ENCODE measurements at places on chromosomes 5 and 9.

DNA sequence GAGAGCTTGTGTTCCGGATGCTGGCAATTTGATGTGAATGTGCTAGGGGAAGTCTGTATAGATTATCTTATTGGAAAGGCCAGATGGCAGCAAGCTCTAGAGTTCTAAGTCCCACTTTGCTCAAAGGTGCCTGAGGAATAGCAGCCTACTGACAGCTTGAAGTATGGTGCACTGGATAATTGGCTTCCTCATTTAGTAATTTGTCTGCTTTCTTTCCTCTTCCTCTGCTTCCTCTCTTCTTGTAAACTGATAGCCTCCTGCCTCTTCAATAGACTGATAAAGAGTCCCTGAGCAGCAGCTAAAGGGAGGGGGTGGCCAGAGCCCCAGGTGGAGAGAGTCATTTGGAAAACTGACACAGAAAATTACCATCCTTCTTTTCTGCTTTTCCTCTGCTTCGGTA is 177.3 kb downstream of the FGF1 start:
- DNase-seq = no peak

GRCh38 chr9:94656200-94656599 is 16.9 kb upstream of the FBP1 start:
- DNase-seq = peak; percentile 74

- peak; percentile 30 for DNase-seq
Measured at GRCh38 chr5:81856948-81857928, 106.3 kb upstream of the SSBP2 start.

GRCh38 chr9:81632599-81632998 is 56.7 kb downstream of the TLE1 start:
- no peak for DNase-seq

DNA sequence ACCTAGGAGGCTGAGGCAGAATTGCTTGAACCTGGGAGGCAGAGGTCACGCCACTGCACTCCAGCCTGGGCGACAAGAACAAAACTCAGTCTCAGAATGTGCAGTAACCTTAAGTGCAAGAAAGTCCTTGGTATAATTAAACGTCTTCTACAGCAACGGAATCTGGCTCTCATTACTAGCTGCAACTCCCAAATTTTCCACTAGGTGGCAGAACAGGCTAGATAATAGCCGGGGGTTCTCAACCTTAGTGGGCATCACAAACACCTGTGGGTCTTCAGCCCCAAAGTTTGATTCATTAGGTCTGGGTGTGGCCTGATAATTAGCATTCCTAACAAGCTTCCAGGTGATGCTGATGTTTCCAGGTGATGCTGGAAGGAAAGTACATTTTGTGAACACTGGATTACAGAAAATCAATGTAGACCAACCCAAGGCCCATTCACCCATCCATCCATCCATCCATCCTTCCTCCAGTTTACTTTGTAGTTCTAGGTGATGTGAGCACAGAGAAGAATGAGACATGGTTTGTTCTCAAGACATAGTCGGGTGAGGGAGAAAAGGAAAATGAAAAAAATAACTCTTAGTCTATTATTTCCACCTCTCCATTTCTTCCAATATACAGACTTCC is 37.3 kb downstream of the FBXW2 start:
- DNase-seq = no peak

GRCh38 chr9:134923466-134923865 is 5.8 kb upstream of the FCN1 start:
- no peak for DNase-seq

DNA sequence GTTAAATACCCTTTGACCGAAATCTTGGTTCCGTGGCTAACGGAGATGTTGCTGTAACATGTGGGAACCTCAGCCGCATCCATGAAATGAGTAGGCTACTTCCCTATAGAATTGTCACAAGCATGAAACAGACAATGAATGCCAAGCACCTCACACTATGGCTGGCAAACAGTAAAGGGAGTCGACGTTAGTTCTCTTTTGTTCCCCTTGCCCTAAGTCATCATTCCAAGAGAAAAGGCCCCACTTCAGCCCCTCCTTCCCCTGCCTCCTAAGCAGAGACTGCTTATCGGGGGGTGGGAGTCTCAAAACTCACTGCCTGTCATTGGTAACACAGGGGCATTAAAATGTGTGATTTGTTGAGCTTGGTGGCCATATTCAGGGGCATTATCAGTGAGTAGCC is 159.6 kb downstream of the MAPKAP1 start:
- DNase-seq = no peak

DNA sequence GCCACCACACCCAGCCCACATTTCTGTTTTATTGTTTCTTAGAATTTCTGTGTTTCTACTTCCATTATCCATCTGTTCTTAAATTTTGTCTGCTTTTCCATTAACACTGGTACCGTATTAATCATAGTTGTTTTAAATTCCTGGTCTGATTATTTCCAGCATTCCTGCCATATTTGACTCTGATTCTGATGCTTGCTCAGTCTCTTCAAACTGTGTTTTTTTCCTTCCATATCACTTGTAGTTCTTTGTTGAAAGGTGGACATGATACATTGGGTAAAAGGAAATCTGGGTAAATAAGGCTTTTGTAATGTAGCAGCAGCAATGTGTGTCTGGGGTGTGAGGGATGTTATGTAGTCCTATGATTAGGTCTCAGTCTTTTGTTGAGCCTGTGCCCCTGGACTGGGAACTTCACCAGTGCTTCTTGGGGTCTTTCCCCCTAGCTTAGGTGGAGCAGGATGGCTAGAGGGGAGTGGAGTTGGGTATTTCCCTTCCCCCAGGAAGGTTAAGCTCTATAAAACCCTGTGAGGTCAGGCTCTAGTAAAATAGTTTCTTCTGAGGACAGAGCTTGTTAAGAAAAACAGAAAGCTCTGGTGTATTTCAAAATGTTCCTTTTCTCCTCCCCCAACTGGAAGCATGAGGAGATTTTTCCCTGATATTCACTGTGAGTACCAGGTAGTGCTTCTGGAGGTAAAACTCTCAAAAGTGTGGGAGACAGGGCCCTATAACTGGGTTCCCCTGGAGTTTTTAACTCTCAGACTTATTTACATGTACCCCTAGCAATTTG is 10.1 kb upstream of the TMOD1 start:
- DNase-seq = no peak

DNA sequence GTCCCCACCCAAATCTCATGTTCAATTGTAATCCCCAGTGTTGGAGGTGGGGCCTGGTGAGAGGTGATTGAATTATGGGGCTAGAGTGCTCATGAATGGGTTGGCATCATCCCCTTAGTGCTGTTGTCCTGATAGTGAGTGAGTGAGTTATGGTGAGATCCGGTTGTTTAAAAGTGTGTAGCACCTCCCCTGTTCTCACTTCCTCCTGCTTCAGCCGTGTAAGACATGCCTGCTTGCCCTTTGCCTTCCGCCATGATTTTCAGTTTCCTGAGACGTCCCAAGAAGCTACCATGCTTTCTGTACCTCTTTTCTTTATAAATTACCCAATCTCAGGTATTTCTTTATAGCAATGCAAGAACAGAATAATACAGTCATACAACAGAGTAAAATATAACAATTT is 742 bp upstream of the LECT2 start:
- no peak for DNase-seq

DNA sequence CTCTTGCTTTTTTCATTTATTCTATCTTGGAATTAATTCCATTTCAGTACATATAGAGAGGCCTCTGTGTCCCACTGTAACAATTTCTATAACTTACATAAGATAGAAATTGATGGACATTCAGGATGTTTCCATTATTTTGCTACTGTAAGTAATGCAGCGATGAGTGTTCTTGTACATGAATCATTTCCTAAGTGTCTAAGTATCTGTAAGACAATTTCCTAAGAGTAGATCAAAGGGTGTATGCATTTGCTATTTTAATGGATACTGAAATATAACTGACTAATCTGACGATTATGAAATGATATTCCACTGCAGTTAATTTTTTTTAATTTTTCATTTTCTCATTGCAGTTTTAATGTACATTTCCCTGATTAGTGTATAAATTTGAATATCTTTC is 23.0 kb upstream of the RBM22 start:
- DNase-seq = no peak

DNA sequence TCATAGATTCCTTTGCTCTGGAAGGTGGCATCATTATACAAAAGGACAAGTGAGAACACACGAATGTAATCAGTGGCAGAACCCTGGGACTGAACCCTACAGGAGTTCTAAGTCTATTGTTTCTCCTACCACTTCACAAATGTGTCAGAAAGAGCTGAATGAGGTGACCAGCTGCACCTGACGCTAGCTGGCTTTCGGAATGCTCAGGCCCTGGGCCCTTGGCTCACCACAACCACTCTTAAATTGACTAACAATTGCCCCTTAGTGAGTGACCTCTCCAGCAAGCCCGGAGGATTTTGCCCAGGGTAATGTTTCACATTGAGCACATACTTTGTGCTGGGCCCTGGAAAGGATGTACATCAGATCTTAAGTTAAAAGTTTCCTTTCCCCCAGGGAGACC is 41.2 kb upstream of the ABCA1 start:
- no peak for DNase-seq

DNA sequence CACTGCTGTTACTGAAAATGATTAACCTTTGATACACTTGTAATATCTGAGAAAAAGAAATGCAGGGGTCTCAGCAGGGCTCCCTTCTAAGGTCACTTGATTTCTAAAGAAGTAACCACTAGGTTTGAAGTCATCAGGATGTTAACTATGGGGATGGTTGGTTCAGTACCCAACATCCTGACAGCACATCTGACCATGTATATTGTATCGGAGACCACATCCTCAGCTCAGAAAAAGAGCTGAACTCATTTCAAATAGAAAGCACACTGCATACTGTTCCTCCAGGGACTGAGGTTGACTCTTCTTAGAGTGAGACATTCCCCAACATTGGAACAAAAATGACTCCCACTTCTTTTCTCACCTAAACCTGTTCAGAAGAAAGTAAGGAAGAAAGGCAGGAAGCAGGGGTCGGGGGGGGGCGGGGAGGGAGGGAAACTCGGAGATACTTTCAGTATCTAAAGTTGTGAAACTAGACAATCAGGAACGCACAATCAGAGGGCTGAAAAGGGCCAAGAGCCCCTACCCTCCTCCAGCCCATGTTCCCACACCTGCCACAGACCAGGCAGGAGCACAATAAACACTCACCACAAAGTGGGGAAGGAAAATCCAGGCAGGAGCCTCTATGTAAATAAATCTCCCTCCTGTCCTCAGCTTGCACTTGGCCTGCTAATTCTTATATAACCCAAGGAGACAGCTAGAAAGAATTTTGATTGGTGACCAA is 730 bp upstream of the GZMA start:
- no peak for DNase-seq

DNA sequence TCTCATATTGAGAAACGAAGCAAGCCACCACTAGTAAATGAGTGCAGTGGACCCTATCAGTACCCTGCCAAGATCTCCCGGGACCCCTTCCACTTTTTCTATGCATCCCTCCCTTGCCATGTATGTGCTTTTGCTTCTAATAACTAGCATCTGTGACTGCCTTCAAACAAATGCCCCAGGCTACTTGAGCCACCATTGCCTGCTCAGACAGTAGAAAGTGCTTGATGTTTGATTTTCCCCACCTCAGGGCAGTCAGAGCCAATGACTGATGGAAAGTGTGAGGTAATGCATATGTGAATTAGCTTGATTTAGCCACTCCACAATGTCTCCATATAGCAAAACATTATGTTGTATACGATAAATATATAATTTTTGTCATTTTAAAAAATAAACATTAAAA is 797.3 kb upstream of the ACO1 start:
- DNase-seq = no peak

DNA sequence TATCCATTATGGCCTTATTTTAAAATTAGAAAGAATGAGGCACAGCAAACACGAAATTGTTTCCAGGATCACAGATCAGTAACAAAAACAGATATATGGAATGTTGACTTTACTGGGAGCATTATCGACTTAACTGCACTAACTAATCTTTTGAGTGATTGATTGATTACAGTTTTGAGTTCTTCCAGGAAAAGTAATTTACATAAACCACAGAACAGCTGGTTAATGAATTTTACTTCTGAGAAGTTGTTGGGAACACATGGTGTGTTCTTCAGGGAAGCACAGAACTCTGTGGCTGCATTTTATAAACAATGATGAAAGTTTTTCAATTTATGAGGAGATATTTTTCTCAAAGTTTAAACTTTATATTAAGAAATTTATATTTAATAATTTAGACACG is 802.4 kb upstream of the ACO1 start:
- DNase-seq = no peak

- no peak for DNase-seq
Measured at GRCh38 chr5:177328545-177329231, 17.0 kb upstream of the MXD3 start.

DNA sequence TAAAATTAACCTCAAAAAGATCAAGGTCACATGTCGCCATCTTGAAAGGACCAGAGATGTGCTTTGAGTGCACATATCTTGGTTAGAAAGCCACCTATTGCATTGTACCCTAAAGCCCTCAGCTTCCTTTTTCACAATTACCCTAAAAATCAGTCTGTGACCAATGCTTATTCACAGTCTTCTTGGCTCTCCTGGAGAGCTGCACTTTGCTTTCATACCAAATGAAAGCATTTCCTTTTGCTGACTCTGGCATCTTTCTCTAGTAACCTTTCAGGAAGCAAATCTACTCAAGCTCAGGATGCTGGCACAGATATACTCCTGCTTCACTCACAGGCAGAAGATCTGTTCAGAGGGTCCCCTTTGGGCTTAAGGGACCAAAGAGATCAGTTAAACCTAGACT is 160.7 kb upstream of the PUM3 start:
- no peak for DNase-seq

- DNase-seq = no peak
Measured at GRCh38 chr9:120369608-120370220, 210.3 kb downstream of the CDK5RAP2 start.

DNA sequence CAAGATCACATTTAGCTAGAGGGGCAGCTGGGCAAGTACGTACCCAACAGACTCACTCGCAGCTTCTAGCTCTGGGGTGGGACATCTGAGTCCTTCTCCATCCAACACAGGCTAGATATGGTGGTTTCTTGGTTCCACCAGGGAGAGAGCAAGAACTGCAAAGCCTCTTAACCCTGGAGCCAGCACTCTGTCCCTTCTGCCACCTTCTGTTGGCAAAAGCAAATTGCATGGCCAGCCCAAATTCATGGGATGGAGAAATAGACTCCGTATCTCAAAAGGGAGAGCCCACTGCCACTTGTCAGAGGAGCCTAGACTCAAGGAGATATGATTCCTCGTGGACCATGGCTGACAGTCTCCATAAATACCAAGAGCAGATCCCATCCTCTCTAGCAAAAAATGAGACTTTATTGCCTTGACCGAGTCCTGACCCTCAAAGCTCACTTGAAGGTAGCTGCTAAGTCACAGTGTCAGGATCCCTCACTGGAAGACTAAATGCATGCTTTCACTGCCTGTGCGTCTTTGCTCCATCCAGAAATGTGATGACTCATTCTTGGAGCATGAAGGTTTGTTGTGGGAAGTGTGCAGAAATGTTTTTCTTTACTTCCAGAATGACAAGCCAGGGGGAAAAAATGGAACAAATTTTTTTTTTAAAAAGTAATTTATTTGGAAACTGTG is 28.8 kb upstream of the ROR2 start:
- no peak for DNase-seq

DNA sequence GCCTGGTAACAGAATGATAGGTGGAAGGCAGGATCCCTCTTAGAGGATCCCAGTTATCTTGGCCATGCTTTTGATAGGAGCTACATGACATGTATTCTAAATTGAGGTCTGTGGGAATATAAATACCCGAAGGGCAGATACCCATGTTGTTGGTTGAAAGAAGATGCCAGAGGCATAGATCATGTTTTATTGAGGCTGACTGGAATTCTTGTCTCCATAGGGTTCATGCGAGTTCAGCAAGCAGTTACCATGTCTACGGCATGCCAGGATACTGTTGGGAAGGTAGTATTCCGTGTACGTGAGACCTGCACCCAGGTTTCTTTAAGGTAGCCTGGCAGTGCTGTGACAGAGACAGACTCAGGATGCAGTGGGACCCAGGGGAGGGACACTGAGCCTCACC is 230.7 kb downstream of the NR3C1 start:
- DNase-seq = no peak
